ENCODE measurements at places on chromosomes 1 and 21. TPM values are rescaled to one million over a fixed set of nuclear protein-coding genes. Genes with fewer than 3 reads are reported as not detected.

Gene PGBD5
- total RNA-seq = not detected

Gene EDN2
- total RNA-seq = not detected

Gene HSD3B1
- total RNA-seq = not detected

Gene PLCH2
- total RNA-seq = 14.8 TPM

Gene HENMT1
- total RNA-seq = 24.8 TPM

Gene MYOM3
- not detected for total RNA-seq

Gene CNIH3
- 2.8 TPM for total RNA-seq

Gene PCP4
- not detected for total RNA-seq

DNA sequence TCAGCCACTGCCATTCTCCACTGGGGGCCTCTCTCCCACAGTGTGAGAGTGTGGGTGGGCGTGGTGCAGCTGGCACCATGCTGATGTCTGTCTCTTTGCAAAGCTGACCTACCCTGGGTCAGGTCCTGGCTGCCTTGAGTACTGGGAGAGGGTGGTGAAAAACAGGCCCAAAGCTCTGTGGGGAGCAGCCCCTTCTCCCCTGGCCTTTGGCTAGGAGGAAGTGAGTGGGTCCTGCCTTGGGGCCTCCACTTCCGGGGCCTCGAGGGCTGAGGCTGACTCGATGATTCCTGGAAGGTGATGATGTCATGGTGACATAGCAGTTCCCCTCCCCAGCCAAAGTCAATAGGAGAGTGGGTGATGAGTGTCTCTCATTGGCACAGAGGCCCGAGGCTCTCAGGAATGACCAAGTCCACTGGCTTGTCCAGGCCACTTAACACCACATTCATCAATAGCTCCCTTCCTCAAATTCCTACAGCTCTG, 53.0 kb downstream of the IER5 start:
- H3K4me1 ChIP-seq = peaks cover 24% of the 10 kb centered on the region
- no peak overlapping the region for H3K27ac ChIP-seq
- H3K36me3 ChIP-seq = no peaks in the 10 kb centered on the region
- H3K27me3 ChIP-seq = no peaks in the 10 kb centered on the region
- DNase-seq = no peak
- H3K4me3 ChIP-seq = no peak overlapping the region

DNA sequence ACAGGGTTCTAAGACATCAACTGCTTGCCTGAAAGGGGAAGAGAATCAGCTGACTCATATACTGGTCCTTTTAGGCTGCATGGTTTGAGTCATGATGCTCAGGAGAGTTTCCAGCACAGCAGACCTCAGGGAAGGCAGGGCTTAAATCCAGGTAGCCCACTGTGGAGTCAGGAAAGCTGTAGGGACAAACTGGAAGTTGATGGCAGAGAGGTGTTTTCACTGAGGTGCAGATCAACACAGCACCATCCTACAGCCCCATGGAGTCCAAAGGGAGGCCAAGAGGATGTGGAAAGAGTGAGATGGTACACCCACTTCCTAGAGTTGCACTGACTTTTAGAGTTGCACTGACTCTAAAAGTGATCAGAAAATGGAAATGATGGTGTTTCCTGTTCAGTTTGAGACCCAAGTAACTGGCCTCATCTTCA, 252.4 kb upstream of the DUSP10 start:
- no peak overlapping the region for H3K4me3 ChIP-seq
- H3K27me3 ChIP-seq = no peaks in the 10 kb centered on the region
- H3K27ac ChIP-seq = no peak overlapping the region
- peaks cover 10% of the 10 kb centered on the region for H3K4me1 ChIP-seq

DNA sequence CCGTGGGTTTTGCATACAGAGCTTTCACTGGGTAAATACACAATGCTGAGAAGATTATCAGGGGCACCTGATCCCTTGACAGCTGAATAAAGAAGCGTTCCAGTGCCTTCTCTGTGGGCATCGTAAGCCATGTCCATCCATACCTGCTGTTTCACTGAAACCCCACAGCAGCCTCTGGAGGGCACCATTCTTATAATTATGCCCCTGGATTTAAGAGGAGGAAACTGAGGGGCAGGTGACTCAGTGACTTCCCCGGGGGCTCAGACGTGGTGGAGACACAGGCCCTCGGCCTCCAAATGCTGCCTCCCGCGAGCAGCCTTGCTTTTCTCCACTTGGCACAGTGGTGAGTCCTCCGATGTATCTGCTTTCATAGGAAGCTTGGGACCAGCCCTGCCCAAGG, 56.7 kb downstream of the B3GALT5 start:
- no peaks in the 10 kb centered on the region for H3K4me1 ChIP-seq
- no peak for DNase-seq
- H3K27me3 ChIP-seq = peaks cover 3% of the 10 kb centered on the region
- no peak overlapping the region for H3K27ac ChIP-seq
- no peak overlapping the region for H3K4me3 ChIP-seq
- H3K36me3 ChIP-seq = no peaks in the 10 kb centered on the region

DNA sequence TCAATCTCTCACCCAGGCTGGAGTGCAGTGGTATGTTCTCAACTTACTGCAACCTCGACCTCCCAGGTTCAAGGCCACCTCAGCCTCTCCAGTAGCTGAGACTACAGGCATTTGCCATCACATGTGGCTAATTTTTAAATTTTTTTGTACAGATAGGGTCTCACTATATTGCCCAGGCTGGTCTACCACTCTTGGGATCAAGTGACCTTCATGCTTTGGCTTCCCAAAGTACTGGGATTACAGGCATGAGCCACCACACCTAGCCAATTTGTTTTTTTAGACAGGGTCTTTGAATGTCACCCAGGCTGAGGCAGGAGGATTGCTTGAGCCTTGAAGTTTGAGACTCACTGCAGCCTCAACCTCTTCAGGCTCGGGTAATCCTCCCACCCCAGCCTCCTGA, 10.2 kb upstream of the USP48 start:
- no peak for DNase-seq
- no peaks in the 10 kb centered on the region for H3K36me3 ChIP-seq
- H3K27ac ChIP-seq = no peak overlapping the region

GRCh38 chr1:41906943-41907342, 11.8 kb downstream of the HIVEP3 start:
- no peaks in the 10 kb centered on the region for H3K36me3 ChIP-seq
- DNase-seq = no peak
- H3K4me3 ChIP-seq = no peak overlapping the region
- no peaks in the 10 kb centered on the region for H3K27me3 ChIP-seq
- H3K4me1 ChIP-seq = peaks cover 10% of the 10 kb centered on the region
- no peak overlapping the region for H3K27ac ChIP-seq

- no peaks in the 10 kb centered on the region for H3K4me1 ChIP-seq
- no peak for DNase-seq
- peaks cover 10% of the 10 kb centered on the region for H3K27me3 ChIP-seq
Measured at GRCh38 chr1:220342853-220343252, 70.6 kb upstream of the RAB3GAP2 start.

DNA sequence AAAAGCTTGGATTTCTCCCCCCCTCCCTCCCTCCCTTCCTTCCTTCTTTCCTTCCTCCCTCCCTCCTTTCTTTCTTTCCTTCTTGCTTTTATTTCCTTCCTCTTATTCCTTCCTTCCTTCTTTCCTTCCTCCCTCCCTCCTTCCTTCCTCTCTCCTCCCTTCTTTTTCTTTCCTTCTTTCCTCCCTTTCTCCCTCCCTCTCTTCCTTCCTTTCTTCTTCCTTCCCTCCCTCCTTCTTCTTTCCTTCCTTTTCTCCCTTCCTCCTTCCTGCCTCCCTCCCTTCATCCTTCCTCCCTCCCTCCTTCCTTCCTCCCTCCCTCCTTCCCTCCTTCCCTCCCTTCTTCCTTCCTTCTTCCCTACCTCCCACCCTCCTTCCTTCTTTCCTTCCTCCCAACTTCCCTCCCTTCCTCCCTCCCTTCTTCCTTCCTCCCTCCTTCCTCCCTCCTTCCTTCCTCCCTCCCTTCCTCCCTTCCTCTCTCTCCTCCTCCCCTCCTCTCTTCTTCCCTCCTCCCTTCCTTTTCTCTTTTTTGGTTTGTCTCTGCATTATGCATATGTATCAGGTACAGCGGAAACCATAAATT, 22.8 kb downstream of the WDR64 start:
- no peak for DNase-seq
- no peaks in the 10 kb centered on the region for H3K36me3 ChIP-seq
- peaks cover 4% of the 10 kb centered on the region for H3K27me3 ChIP-seq
- no peak overlapping the region for H3K4me3 ChIP-seq

GRCh38 chr1:30988045-30988444, 77.5 kb downstream of the PUM1 start:
- peaks cover 47% of the 10 kb centered on the region for H3K4me1 ChIP-seq
- DNase-seq = no peak
- no peak overlapping the region for H3K4me3 ChIP-seq

GRCh38 chr1:25620211-25620610, 3.6 kb downstream of the MAN1C1 start:
- H3K4me1 ChIP-seq = peaks cover 75% of the 10 kb centered on the region
- DNase-seq = no peak
- H3K27ac ChIP-seq = peak overlapping the region; percentile 98
- H3K4me3 ChIP-seq = peak overlapping the region; percentile 99
- H3K36me3 ChIP-seq = peaks cover 2% of the 10 kb centered on the region

GRCh38 chr21:17753736-17754135, 65.4 kb downstream of the C21orf91 start:
- H3K27me3 ChIP-seq = no peaks in the 10 kb centered on the region
- no peak overlapping the region for H3K4me3 ChIP-seq
- H3K4me1 ChIP-seq = peaks cover 4% of the 10 kb centered on the region
- no peaks in the 10 kb centered on the region for H3K36me3 ChIP-seq

- no peaks in the 10 kb centered on the region for H3K36me3 ChIP-seq
- H3K27ac ChIP-seq = peak overlapping the region; percentile 63
- no peaks in the 10 kb centered on the region for H3K27me3 ChIP-seq
- H3K4me3 ChIP-seq = no peak overlapping the region
- peaks cover 17% of the 10 kb centered on the region for H3K4me1 ChIP-seq
Measured at GRCh38 chr1:193538680-193539079, 352.3 kb upstream of the B3GALT2 start.

GRCh38 chr1:154536570-154536969, 21.9 kb downstream of the UBE2Q1 start:
- H3K4me1 ChIP-seq = no peaks in the 10 kb centered on the region
- no peak overlapping the region for H3K4me3 ChIP-seq
- DNase-seq = no peak
- no peak overlapping the region for H3K27ac ChIP-seq
- peaks cover 14% of the 10 kb centered on the region for H3K27me3 ChIP-seq

GRCh38 chr1:204758601-204759000, 73.1 kb upstream of the LRRN2 start:
- H3K27ac ChIP-seq = no peak overlapping the region
- H3K4me1 ChIP-seq = peaks cover 4% of the 10 kb centered on the region
- DNase-seq = no peak

GRCh38 chr1:10253755-10254154, 43.4 kb downstream of the KIF1B start:
- H3K27me3 ChIP-seq = no peaks in the 10 kb centered on the region
- no peak overlapping the region for H3K4me3 ChIP-seq
- H3K36me3 ChIP-seq = peaks cover 3% of the 10 kb centered on the region
- no peak for DNase-seq

GRCh38 chr1:77972080-77972479, 6.8 kb downstream of the FUBP1 start:
- DNase-seq = no peak
- no peaks in the 10 kb centered on the region for H3K27me3 ChIP-seq
- H3K4me1 ChIP-seq = peaks cover 77% of the 10 kb centered on the region
- peak overlapping the region; percentile 8 for H3K4me3 ChIP-seq
- H3K36me3 ChIP-seq = peaks cover 11% of the 10 kb centered on the region

DNA sequence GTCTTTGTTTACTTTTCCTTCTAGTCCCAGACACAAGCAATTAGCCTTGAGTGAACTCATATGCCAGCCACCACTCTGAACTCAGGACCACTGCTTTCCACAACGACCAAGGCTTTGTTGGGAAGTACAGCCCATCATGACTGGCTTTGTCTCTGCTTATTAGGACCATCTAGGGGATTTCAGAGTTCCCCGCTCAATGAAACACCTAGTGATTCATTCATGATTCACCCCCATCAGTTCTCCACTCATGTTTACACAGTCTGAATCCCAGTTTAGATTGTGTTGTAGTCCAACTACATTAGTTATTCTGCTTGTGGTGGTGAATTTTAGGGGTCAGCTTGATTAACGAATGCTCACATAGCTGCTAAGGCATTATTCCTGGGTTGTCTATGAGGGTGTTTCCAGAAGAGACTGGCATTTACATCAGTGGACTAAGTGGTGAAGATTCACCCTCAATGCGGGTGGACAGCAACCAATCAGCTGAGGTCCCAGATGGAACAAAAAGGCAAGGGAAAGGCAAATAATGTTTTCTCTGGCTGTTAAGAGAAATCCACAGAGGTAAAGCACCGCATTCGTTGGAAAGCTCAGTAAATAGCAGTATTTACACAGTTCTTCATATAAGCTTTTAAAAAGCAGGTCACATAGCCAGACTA, 122.7 kb downstream of the RGS21 start:
- DNase-seq = no peak
- H3K27ac ChIP-seq = no peak overlapping the region
- H3K4me1 ChIP-seq = no peaks in the 10 kb centered on the region
- no peak overlapping the region for H3K4me3 ChIP-seq
- no peaks in the 10 kb centered on the region for H3K36me3 ChIP-seq

DNA sequence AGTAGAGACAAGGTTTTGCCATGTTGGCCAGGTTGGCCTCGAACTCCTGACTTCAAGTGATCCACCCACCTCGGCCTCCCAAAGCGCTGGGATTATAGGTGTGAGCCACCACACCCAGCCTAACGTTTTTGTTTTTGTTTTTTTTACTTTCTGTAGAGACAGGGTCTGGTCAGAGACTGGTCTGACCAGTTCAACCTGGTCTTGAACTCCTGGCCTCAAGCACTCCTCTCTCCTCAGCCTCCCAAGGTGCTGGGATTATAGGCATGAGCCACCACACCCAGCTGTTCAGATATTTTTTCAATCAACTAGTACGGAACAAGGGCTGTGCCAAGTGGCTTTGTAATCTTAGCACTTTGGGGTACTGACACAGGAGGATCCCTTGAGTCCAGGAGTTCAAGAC, 209.5 kb downstream of the RERE start:
- H3K4me3 ChIP-seq = no peak overlapping the region
- H3K36me3 ChIP-seq = peaks cover 7% of the 10 kb centered on the region
- no peak overlapping the region for H3K27ac ChIP-seq
- peaks cover 6% of the 10 kb centered on the region for H3K4me1 ChIP-seq

DNA sequence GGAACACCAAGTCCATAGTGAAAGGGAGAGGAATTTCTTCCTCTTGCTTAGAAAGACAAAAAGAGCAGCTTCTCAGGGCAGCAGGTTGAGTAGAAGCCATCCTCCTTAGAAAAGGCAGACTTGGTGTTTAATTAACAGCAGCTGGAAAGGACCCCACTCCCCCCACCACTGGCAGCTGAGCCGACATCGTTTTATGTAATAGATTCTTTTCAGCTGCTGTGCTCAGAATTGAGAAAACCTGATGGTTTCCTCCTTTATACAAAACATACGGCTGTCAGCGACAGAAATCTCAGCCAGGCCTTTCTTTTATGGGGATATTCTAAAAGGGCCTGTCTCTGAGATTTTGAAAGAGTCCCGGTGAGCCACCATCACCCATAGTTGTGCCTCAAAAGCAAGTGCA, 49.9 kb downstream of the MAN1C1 start:
- H3K27ac ChIP-seq = peak overlapping the region; percentile 95
- DNase-seq = no peak
- H3K27me3 ChIP-seq = no peaks in the 10 kb centered on the region
- H3K36me3 ChIP-seq = peaks cover 5% of the 10 kb centered on the region
- H3K4me1 ChIP-seq = peaks cover 60% of the 10 kb centered on the region

GRCh38 chr1:12778907-12779306, 5.4 kb downstream of the PRAMEF12 start:
- no peak for DNase-seq
- no peaks in the 10 kb centered on the region for H3K4me1 ChIP-seq
- peaks cover 3% of the 10 kb centered on the region for H3K36me3 ChIP-seq
- no peak overlapping the region for H3K4me3 ChIP-seq
- H3K27me3 ChIP-seq = peaks cover 14% of the 10 kb centered on the region

All from naive thymus-derived CD8-positive, alpha-beta T cell (primary cell).